Esophagus squamous epithelium (tissue), 5 donors: ENCODE measurements at places on chromosomes 6 and 20. TPM values are rescaled to one million over a fixed set of nuclear protein-coding genes. Genes with fewer than 3 reads are reported as not detected.

Gene ANGPT4
- not detected for total RNA-seq

Gene BMP7
- 34.7 TPM for total RNA-seq

DNA sequence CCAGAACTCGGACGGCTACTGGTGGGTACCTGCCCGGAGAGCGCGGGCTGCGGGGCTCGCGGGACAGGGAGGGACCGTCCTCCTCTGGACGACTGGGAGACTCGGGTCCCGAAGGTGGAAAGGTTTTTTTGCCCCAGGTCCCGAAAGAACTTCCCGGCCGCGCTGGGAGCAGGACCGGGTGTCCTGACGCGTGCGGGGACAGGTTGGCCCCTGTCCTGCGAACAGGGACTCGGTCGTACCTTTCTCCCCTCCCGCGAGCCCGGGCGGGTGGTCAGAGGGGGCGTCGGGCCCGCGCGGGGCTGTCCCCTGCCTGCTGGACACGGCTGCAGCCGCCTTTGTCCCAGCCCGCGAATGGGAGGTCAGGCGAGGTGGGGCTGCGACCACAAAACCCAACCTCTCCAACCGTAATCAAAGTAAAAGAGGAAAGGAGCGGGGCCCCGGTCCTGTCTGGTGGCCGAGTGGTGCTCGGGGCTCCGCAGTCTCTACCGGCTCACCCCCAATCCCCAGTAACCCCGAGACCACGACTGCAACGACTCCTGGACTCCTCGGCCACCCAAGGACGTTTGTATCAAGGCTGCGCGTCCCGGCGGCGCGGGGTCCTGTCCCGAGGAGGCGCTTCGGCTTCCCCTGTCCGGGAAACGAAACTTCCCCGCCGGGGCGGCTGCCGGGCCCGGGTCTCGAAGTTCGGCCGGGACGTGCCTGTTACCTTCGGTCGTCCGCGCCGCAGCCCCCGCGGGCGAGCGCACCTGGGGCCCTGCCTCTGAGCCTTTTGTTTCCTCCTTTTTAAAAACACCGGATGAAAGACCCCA, 798 bp downstream of the DSP start:
- no peak for DNase-seq

- DNase-seq = peak; percentile 38
These were observed at the start of gene NCOA7 for GRCh38 chr6:125790358-125791150. NCOA7 (plus strand) TSS chr6:125790960; CDS start chr6:125815355, 24,395 bp downstream.

GRCh38 chr6:47917202-47917601, 135.4 kb downstream of the OPN5 start:
- no peak for DNase-seq

- no peak for DNase-seq
These were observed 3.6 kb downstream of the GRM4 start for GRCh38 chr6:34142061-34142998.

DNA sequence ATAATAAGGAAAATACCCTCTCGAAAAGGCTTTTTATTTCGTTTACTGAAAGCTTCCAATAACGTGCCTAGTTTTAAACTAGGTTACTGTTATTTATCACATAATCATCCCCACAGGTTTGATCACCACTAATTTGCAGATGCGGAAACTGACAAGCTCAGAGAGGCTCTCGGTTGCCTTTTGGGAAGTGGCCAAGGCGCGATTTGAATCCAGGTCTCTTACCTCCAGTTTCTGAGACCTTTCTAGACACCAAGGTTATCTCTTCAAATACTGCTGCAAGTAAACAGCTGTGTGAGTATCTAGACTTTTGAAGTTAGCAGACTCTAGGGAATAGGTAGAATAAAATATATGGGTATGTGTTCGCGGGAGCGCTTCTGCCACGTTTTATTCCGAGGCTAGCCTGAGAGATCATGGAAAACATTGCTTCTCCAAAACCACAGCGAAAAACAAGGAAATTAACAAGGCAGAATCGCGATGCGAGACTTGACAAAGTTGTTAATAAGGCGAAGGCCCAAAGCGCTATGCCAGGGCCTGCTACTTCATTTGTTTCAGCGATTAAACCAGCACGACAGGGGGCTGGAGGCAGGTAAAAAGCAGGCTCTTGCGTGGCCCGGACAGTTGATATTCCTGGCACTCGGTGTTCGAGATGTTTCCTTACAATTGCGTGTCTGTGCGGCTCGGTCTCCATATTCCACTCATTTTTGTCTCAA, 1.8 kb upstream of the JARID2 start:
- DNase-seq = no peak
